ENCODE measurements at places on chromosomes 6 and 20.
A peak's percentile ranks its signal among the peaks of the same experiment; 100 is the strongest.

DNA sequence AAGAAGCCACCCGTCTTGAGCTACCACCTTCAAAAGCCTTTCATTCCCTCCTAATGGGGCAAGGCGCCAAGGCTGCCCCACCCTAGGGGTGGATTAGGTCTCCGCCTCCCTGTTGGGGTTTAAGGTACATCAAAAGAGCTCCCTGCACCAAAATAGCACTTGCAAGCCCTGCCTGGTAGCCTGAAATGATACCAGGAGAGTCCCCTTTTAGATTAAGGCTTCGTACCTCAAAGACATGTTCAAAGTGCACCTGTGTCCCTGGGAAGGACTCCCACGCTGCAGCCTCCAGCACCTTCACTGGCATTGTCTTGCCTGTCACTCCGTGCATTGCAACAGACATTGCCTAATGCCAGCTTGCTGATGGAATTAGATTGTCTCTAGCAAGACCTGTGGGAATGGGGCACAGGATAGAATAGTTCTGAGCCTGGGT lies 15.7 kb upstream of the CDKN1A start:
- DNase-seq = no peak

GRCh38 chr6:16481697-16482399 lies 243.5 kb downstream of the GMPR start:
- DNase-seq = no peak

GRCh38 chr6:15987569-15987968 lies 141.3 kb upstream of the MYLIP start:
- DNase-seq = peak; percentile 98

DNA sequence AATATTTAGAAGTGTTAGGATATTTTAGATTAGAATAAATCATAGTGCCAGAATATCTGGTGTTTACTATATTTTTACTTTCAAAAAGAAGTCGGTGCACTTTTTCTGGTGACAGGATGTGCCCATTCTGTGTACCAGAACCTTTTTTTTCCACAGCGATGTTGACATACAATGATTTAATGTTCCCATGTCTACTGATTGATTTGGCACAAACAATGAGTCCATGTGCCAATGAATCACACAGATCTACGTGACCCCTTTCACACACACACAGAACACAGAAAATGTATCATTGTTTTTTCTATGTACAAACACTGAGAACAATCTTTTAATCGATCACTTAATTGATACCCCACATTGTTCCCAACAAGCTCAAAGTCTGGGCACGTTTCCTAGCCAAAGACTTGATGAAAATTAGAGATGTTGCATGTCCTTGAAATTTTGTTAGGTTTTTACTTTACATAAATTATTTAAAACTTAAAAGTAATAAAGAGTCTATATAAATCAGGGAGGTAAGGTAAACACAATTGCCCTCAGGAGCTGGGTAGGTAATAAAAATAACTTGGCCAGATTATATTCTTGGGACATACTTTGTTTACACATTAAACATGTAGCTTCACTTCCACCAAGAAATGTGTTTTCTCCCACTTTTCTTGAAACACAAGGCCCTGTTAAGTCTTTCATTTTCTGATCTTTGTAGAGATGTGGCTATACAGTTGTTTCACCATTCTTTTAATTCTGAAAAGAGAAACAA lies 36.4 kb upstream of the SOX4 start:
- peak; percentile 30 for DNase-seq

GRCh38 chr20:20371083-20371482 lies 3.2 kb downstream of the INSM1 start:
- DNase-seq = no peak
